ENCODE measurements at places on chromosomes 6 and 20.

- DNase-seq: no peak
Observed at GRCh38 chr6:148578489-148578814, 168.4 kb upstream of the UST start.

GRCh38 chr20:40676491-40677269, 12.4 kb downstream of the MAFB start:
- DNase-seq: no peak

GRCh38 chr6:133788556-133788955, 100.4 kb upstream of the TCF21 start:
- DNase-seq: no peak

DNA sequence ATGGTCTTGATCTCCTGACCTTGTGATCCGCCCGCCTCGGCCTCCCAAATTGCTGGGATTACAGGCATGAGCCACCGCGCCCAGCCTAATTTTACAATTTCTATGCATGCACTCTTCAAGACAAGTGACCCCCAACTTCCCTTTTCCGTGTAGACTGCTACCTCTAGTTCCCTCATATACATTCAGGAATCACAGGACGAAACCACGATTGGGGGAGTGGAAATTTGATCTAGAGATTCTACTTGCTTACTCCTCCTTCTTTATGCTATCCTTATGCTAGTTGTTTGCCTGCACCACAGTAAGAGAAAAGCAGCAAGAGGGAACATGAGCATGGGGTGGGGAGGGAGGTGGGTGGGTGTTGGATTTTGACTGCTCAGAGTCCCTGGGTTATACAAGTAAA, 34.9 kb downstream of the OSTM1 start:
- DNase-seq: no peak

DNA sequence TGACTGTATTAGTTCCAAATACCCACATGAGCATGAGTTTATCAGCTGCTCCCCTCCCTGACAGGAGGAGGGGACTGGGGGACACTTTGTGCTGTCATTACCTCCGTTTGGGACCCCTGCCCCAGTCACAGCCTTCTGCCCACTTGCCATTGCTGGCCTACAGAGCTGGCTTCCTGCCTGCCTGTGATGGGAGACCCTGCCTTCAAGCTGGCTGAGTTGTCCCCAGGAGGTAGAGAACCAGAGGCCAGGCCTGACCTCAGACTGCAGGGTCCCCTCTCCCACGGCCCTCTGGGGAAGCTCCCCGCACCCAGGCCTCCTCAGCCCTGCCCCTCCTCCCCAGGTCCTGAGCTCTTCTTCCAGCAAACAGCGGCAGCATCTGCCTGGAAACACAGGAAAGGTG, 105.5 kb downstream of the JPH2 start:
- no peak for DNase-seq

- no peak for DNase-seq
Observed at GRCh38 chr20:25220021-25220730, 24.7 kb downstream of the ENTPD6 start.

GRCh38 chr6:6230286-6230685, 90.2 kb downstream of the F13A1 start:
- no peak for DNase-seq

GRCh38 chr20:50563133-50563944, 53.2 kb downstream of the PTPN1 start:
- DNase-seq: no peak

DNA sequence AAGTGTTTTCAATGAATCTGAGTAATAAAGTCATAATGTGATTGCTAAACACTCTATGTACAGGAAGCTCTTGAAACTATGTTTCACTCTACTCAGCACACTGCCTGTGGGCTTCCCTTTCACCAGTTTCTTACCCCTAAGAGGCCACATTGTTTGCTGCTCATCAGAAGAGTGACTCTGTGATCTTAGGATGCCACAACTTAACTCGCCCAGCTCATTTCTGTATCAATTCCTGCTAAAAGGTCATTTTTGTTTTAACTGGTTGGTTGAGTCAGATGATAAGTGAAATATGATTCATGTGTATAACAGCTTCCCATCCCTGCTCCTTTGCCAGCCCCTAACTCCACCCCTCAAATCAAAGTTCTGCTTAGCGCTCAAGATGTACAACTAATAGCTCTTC, 9.8 kb upstream of the NDUFAF4 start:
- peak; percentile 51 for DNase-seq

DNA sequence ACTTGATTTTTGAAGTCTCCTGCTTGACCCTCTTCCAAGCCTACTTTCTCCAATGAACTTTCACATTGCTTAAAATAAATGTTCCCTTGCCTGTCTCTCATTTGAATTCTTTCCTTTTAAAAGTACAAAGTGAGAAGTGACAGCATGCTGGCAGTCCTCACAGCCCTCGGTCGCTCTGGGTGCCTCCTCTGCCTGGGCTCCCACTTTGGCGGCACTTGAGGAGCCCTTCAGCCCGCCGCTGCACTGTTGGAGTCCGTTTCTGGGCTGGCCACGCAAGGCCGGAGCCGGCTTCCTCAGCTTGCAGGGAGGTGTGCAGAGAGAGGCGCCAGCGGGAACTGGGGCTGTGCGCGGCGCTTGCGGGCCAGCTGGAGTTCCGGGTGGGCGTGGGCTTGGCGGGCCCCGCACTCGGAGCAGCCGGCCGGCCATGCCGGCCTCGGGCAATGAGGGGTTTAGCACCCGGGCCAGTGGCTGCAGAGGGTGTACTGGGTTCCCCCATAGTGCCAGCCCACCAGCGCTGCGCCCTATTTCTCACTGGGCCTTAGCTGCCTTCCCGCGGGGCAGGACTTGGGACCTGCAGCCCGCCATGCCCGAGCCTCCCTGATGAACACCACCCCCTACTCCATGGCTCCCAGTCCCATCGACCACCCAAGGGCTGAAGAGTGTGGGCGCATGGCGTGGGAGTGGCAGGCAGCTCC, 31.9 kb downstream of the SERPINB6 start:
- DNase-seq: no peak

DNA sequence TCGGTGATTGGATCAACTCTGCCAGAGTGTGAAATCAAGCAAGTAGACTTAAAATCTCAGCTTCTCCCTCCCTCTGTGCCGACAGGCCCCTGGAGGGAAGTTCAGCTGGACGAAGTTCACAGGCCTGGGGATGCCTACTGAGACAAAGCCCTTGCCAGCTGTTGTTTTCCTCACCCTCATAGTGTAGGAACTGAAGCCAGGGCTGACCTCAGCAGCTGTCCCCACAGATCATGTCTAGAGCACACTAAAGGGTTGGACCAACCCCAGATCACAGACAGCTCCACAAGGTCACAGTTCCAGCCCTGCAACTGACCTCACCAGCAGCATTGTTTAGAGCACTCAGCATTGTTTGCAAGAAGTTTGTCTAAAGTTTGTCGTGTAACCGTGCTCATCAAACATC, 261.9 kb upstream of the ECI2 start:
- no peak for DNase-seq

- no peak for DNase-seq
Observed at GRCh38 chr6:78623554-78623953, 243.8 kb upstream of the IRAK1BP1 start.

GRCh38 chr20:15100506-15101160, 763.2 kb upstream of the FLRT3 start:
- no peak for DNase-seq

DNA sequence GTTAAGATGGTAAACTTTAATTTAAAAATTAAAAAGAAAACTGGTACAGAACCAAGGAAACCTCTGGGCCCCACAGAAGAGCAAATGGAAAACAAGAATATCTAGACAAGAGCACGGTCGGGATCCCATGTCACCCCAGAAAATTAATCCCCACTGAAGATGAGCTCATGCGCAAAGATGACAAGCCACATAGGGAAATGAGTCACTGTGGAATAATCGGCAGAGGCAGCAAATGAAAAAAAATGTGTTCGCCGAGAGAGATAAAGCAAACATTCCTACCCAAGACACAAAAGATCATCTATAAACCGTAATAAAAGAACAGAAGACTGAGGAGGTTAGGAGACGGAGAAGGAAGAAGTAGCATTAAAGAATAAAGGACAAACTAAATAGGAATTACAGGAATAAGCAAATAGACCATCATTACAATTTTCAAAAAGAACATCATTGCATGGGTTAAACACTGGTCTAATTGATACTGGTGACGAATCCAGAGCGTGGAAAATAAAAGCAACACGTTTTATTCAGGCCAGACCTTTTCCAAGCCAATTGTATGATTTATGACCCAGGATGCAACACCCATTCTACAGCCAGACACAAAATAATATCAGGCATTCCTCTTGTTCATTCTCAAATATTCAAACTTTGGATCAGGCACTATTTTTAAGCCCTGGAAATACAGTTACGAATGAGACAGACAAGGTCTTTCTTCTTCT, 138.0 kb upstream of the ARID1B start:
- DNase-seq: no peak

GRCh38 chr20:11261533-11262000, 587.8 kb upstream of the JAG1 start:
- DNase-seq: no peak

Measured in stimulated activated CD8-positive, alpha-beta memory T cell treated with anti-CD3 and anti-CD28 coated beads, Interleukin-7, amount 100 ng/mL, for 48 hours (primary cell).